Activated T-cell treated with anti-CD3 and anti-CD28 coated beads for 24 hours (primary cell): ENCODE measurements at places on chromosomes 2 and 18.

DNA sequence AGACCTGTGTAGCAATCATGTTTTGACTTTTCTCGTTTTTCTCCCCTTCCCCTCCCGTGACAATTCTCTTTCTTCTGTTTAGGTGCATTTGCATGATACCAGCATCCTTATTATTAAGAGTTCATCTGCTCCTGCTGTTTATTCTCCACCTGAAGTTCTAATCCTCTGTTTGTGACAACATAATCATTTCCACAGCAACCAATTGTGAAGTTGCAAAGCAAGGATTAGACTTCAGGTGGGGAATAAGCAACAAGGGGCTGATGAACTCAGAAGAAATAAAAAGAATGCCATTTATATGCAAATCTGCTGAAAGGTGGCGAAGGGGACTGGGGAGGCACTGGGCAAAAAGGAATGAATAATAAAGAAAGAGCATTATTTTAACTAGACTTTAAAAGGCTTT, 124.8 kb upstream of the LINC00305 start:
- no peak for DNase-seq

DNA sequence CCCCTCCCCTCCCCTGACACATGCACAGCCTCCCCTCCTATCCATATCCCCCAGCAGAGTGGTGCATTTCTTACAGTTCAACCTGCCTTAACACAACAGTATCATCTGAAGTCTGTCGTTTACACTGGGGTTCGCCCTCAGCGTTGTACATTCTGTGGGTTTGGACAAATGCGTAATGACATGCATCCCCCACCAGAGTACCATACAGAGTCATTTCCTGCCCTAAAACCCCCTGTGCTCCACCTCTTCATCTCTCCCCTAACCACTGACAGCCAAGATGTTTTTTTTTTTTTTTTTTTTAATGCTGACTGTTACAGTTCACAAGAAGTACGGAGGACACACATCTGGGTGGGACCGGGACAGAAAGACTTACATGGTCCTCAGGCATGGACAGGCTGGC, 22.6 kb downstream of the POMC start:
- DNase-seq = no peak

GRCh38 chr18:251572-251971, 16.3 kb downstream of the THOC1 start:
- no peak for DNase-seq

DNA sequence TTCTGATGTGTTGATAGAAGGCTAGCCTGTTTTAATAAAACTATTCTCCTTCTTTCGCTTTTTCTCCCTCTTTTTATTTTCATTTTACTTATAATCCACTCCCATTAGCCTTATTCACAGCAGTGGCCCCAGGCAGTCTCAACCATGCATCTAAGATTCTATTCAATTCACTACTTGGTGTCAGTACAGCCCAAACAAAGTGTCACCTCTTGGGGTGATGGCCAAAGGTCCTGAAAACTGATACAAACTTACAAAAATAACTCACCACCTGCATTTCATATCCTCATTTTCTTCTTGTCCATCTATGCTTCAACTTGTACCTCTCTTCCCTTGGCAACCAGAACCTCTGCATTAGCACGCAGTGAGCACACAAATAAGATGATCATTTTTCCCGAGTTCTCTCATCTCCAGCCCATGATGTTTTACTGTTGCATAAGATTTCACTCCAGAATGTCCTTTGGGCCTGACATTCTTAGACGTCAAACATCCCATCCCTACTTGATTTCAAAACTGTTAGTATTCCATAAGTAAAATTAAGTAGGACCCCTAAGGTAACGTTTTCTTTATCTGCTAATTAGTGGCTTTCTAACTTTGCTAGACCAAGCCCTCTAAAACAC, 559.3 kb upstream of the TNP1 start:
- no peak for DNase-seq

GRCh38 chr18:51757255-51757924, 559.9 kb upstream of the MEX3C start:
- no peak for DNase-seq
